ENCODE measurements at places on chromosomes 5 and 9. TPM values are rescaled to one million over a fixed set of nuclear protein-coding genes. Genes with fewer than 3 reads are reported as not detected.
A peak's percentile ranks its signal among the peaks of the same experiment; 100 is the strongest.

GRCh38 chr5:170923910-170924620 lies 62.2 kb downstream of the RANBP17 start:
- no peak for DNase-seq

DNA sequence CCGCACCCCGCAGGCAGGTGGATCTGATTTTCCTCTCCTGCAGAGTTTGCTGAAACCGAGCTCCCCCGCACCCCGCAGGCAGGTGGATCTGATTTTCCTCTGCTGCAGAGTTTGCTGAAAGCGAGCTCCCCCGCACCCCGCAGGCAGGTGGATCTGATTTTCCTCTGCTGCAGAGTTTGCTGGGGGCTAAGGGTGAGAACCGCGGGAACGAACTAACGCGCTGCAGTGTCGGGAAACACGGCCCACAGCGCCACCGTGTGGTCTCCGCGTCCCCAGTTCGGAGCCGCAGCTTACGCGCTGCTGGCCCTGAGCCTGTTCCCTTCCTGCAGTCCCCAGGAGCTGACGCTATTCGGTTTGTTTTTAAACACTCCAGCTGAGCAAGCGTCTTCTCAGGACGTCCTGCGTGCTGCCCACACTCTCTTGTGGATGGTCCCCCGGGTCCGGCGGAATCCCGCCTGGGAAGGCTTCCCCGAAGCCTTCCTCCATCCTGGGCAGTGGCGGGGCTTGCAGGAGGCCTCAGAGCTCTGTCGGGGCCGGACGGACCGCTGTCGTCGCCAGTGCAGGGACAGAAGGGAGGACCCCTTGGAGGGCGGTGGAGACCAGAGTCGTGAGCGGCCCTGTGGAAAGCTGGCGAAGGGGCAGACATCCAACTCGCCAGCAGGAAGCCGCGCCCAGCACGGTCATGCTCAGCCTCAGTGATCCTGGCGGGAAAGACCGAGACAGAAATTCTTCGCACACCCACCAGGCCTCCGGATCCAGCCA lies 121.2 kb upstream of the LPCAT1 start:
- peak; percentile 94 for DNase-seq

DNA sequence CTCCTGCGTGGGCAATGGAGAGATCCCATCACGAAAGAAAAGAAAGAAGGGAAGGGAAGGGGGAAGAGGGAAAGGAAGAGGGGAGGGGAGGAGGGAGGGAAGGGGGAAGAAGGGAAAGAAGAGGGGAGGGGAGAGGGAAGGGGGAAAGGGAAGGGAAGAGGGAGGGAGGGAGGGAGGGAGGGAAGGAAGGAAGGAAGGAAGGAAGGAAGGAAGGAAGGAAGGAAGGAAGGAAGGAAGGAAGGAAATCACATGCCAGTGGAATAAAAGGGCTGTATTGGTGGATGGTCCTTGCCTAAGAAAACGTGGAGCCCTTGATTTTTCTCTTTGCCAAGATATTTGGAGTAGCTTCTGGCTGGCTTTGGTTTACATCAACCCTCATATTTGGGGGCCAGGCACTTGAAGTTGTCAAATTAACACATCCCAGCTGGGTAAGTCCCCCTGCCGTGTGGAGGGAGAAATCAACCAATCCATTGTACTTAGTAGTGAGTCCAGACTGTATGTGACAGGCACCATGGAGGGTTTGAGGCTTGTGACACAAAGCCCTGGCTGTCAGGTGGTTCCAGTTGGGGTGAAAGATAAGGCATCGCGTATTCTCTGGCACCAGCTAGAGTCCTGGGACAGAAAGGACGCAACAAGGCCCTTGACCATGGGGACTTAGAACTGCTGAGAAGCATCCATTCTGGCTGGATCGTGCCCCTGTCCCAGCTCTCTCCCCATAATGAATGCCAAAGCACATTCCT lies 23.7 kb downstream of the IDNK start:
- peak; percentile 59 for DNase-seq

PCDHB3 gene
- 17.7 TPM for total RNA-seq

DNA sequence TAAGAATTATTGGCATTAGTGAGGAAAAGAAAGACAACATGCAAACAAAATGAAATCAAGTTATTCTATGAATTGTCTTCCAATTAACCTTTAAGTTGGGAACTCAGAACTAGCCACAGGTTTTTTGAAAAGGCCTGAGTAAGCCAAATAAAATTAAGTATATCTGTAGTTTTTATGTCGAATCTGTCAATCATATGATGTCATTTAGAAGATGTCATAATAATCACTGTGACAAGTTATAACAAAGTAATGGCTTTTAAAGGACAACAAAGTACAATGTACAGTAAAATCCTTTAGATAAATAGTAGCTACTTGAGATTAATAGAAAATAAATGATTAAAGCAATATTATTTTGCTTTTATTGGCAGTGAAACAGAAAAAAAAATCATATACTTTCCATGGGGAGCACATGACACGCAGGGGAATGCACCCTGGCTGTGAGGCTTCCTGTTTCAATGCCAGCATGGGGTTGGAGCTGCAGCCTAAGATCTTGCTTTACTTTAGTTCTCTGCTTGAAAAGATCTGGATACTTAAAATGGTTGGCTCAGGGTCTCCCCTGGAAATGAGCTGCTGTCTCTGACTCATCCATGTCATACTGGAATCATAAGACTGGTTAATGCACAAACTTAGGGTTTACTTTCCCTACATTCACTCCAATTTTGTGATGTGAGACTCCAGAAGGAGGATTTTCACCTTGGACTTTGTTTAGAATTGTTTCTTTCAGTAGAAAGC lies 284.3 kb downstream of the TAF11L14 start:
- DNase-seq = peak; percentile 76

DNA sequence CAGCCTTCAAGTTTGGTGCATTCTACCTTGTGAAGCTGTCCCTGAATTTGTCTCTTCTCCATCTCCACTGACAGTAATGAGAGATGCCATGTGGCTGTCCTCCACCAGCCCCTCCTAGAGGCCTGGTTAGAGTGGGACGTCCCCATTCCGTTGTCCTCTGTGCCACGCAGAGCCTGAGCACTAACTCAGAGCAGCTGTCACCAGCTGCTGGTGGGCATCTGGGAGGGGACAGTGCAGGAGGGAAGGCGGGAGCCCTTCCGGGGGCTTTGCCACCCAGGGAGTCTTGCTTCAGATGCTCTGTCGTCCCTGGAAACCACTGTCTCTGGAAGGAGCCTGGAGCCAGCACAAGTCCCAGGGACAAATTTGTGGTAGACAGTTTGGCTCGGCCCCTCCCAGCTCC lies 78.6 kb downstream of the PDZD2 start:
- no peak for DNase-seq

DNA sequence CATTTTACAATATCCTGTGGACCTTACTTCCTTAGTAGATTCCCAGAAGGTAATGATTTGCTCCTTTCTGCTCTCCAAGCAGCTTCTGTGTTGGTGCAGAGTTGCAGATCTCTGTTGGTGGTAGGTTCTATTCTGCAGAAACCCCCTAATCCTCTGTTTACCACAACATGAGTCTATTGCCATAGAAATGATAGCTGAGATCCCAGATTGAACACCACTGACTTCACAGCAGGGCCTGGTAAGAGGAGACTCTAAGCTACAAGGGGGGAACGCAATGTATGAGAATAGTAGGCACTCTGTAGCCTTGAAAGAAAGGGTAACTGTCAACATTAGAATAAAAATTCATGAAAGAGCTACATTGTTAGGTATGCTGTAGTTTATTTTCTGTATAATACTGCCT lies 59.5 kb downstream of the MUSK start:
- no peak for DNase-seq

- peak; percentile 49 for DNase-seq
Measured at GRCh38 chr5:50751064-50751657, 84.7 kb downstream of the PARP8 start.

DNA sequence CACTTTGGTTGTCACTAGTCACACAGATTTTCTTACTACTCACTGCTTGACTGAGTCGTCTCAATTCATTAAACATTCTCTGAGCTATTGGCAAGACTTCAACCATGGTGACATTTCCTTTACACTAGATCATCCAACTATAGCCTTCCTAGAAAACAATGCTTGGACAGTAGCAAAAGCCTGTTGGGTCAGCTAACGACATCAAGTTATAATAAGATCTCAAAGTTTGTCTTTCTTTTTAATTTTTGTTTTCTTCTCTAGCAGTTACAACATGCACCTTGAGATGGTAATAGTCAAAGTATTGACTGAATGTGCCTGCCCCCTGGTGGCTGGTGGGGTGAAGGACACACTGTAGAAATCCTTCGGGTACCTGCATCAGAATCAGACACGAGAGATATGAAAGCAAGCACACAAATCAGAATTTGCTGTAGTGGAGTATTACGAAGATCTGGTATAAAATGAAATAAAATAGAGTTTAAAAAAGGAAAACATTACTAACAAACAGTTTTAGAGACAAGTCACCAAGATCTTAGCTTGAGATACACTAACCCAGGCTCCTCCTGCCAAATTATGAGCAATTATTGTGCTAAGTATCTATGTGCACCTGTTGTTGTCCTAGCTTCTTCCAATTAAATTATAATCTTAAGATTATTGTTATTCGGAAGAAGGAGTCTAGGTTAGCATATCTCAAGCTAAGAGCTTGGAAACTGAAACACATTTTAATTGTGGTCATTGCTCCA lies 81.2 kb downstream of the ARL15 start:
- peak; percentile 90 for DNase-seq

ORM2 gene
- total RNA-seq = not detected

PCA3 gene
- total RNA-seq = not detected

NUP214 gene
- 33.0 TPM for total RNA-seq

- DNase-seq = no peak
Measured at GRCh38 chr9:15332939-15333338, 25.9 kb upstream of the TTC39B start.

DNA sequence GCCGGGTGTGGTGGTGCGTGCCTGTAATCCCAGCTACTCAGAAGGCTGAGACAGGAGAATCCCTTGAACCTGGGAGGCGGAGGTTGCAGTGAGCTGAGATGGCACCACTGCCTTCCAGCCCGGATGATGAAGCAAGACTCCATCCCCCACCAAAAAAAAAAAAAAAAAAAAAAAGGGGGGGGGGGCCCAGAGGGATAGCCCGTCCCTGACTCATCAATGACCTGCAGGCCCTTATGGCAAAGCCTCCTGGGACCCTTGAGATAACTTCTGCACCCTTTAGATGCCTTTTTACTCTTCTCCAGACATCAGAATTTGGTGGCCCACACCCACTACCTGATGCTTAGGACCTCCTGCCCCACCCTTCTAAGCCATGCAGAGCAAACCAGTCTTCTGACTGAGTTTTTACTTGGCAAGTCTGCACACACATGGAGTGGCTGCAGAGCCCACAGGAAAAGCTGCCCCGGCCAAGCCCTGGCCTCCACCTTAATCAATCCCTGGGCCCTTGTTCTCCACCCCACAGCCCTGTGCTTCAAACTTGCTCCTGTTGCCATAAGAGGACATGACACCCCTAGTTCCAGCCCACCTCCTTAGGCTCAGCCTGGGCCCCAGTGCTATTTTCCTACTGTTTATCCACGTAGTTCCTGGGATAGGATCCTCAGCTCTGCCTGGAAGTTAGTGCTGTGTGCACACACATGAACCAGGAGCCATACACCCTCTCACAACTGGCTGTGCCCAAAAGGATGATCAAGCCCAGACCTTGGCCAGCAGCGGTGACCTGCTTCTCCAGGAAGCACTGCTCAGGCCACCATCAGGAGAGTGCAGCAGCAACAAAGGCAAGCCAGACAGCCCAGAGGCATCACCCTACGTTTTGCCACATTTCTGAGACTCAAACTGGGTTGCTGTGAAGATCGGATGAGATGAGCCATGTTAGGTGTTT lies 5.1 kb downstream of the MGAT1 start:
- no peak for DNase-seq

GRCh38 chr9:138022756-138023393 lies 145.3 kb downstream of the CACNA1B start:
- peak; percentile 81 for DNase-seq

RMND5B gene
- 36.0 TPM for total RNA-seq

- no peak for DNase-seq
Measured at GRCh38 chr5:144864118-144864517, 693.4 kb downstream of the KCTD16 start.

- DNase-seq = no peak
Measured at GRCh38 chr5:79418276-79418675, 95.7 kb downstream of the HOMER1 start.

GRCh38 chr9:98231770-98232478 lies 23.5 kb downstream of the TBC1D2 start:
- DNase-seq = no peak

NPR3 gene
- 0.11 TPM for total RNA-seq

TSLP gene
- 0.27 TPM for total RNA-seq

DNA sequence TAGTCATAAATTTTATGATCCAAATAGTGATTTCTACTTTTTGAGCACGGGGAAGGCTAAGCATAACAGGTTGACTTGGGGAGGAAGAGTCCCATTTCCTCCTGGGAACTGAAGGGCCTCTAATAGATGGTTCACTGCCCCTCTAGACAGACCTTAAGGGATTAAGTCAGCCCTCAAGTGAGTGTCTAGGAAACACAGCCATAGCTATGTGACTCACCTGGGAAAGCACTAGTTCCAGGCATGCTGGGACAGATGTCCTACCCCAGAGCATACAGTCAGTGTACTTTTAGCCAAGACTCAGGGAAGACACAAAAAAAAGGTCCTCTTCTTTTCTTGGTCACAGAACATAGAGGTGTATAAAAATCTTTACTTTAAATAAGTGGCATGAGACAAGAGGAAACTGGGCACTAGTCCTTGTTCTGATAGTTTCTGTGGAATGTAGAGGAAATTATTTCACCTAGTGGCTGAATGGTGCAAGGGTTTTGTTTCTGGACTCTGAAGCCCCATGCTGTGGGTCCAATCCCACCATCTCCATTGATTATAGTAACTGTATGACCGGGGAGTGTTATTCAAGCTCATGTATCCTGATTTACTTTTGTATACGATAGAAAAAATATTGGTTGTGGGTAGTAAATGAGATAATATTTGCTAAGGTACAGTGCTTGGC lies 86.0 kb downstream of the NREP start:
- DNase-seq = no peak

HMGCS1 gene
- 142 TPM for total RNA-seq

- no peak for DNase-seq
Measured at GRCh38 chr5:102922111-102922720, 167.1 kb downstream of the PAM start.

- DNase-seq = no peak
Measured at GRCh38 chr9:38015266-38015665, 53.8 kb downstream of the SHB start.

DNA sequence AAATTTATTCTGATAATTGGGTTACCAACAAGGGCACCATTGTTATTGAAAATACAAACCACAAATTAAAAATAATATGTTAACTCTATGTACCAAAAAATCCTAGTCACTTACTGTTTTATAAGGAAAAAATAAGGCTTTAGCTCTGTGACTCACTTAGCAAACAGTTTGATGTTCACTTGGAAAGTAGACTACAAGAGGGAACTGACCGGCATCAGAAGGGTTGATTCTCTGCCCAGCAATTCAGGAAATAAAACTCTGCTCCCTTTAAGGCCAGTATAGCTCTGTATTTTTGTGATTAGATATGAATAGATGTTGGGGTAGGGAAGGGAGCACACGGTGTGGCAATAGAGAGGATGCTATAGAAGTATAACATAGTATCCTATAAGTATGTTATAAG lies 671.3 kb downstream of the LRRC70 start:
- no peak for DNase-seq

DMRT3 gene
- not detected for total RNA-seq

CCNO gene
- total RNA-seq = 4.6 TPM

- DNase-seq = no peak
Measured at GRCh38 chr5:2109566-2109965, 226.8 kb upstream of the IRX4 start.

C9orf43 gene
- 0.40 TPM for total RNA-seq

- DNase-seq = peak; percentile 84
Measured at GRCh38 chr9:95073042-95073607, 244.4 kb downstream of the FANCC start.

Data from endodermal cell (in vitro differentiated cells).